ENCODE measurements at places on chromosomes 5 and 9. TPM values are rescaled to one million over a fixed set of nuclear protein-coding genes. Genes with fewer than 3 reads are reported as not detected.

PCDHB8 gene
- not detected for total RNA-seq

FAM153A gene
- 16.3 TPM for total RNA-seq

C5orf58 gene
- total RNA-seq: not detected

MTX3 gene
- 18.0 TPM for total RNA-seq

PPP2R2B gene
- total RNA-seq: not detected

KIF24 gene
- 4.8 TPM for total RNA-seq

SLC25A48 gene
- total RNA-seq: not detected

FGFR4 gene
- 1.2 TPM for total RNA-seq

GRCh38 chr5:163908253-163908652 lies 402.8 kb downstream of the MAT2B start:
- no peak for DNase-seq

- no peak for DNase-seq
Observed at GRCh38 chr9:69936427-69936826, 107.2 kb upstream of the MAMDC2 start.

DNA sequence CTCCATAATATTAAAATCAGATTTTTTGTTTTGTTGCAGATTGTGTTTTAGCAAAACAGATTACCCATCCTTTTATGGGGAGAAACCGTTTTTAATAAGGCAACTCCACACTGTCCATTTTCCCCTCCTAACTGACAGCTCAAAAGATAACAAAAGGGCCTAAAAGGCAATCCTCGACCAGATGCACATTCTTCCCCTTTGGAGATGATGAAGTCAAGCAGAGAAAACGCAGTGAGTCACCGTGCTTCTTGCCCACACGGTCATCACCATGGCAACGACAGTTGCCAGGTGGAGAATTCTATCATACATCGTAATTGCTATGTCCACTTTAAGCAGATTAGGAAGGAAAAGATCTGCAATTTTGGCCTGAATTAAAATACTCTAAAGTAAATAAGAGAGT lies 96.4 kb downstream of the DIRAS2 start:
- no peak for DNase-seq

GRCh38 chr5:145237843-145238242 lies 597.3 kb downstream of the PRELID2 start:
- no peak for DNase-seq

DNA sequence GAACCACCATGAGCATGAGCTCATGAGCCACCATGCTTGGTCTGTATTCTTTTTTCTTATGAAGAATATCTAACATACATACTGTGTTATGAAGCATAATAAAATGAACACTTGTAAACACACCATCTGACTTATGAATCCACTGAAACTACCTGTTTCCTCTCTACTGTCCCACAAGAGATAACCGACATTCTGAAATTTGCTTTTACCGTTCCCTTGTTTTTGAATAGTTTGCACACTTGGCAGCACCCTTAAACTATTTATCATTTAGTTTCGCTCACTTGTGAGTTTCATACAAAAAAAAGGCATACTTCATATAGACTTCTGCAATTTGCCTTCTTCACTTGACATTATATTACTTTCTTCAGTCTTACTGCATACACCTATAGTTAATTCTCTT lies 8.9 kb downstream of the LARS1 start:
- DNase-seq: no peak

GRCh38 chr9:27353474-27354229 lies 56.7 kb upstream of the EQTN start:
- no peak for DNase-seq

DNA sequence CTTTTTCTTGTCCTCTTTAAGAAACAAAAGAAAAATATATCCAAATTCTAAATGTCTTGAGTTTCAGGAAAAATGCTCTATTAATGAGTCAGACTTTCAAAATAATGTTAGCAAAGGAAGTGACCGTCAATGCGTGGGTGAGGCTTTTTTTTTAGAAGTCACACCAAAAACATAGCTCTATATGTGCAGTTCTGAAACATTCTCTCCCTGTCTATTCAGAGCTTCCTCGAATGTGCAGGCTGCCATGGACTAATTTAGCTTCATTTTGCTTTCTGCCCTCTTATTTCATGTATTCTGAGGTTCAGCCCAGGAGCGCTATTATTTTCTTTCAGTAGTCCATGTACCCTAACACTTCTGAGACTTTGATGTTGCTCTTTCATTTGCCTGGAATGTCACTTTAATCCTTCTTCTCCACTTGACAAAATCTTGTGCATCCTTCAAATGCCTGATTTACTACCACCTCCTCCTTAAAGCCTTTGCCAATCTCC lies 72.5 kb upstream of the RASA1 start:
- no peak for DNase-seq

GRCh38 chr5:138386290-138386689 lies 33.8 kb downstream of the KDM3B start:
- no peak for DNase-seq

DNA sequence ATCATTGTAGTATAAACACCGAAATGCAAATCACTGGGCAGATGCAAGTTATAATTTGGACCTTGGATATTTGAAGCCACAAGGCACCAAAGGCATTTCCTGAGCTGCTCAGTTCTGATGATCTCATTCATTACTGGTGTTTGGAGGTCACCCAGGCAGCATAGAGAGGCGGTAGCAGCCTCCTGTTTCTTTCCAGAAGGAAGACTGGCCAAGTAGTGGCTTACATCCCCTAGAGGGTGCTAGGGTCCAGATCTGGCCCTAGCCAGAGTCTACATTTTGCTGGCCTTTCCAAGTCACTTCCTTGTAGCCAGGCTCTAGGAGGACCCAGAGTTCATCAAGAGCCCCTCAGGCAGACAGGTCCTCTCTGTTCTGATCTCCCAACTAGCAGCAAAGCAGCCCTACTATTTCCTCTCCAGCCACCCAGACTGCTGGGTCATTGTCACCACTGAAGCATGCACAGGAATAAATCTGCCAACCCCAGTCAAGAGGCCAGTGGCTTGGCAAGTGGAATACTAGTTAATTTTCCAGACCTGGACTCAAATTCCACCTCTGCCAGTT lies 33.4 kb upstream of the TTC1 start:
- no peak for DNase-seq

DNA sequence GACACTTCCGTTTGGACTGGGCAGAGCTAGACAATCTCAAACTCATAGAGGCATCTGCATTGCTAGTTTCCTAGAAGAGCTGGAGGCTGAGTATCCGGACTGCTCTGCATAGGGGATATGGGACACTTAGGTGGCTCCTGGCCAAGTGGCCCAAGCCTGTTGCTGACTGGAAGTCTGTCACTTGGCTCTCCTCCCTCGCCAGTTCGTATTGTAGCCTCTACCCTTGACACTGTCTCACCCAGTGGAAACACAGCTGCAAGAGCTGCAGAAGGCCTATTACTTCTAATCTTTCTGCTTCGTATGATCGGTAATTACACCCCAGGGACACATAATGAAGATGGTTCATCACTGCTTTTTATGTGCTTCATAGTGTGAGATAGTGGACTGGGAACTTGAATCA lies 34.7 kb downstream of the ITGA1 start:
- no peak for DNase-seq

DNA sequence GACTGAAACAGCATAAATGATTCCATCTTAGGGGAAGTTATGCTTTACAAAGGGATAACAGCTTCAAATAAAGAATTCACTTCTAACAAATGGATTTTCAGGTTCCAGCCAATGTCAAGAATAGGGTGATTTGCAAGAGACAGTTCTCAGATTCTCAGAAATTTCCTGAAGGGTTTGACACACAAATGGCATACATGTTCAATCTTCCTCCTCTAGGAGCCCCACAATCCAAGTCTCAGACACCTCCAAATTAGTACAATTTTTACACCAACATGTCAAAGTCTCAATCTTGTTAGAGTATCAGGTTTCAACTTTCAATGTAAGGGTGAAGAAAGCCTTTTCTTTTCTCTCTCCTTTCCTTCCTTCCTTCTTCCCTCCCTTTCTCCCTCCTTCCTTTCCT lies 996.6 kb downstream of the TLE1 start:
- no peak for DNase-seq

DNA sequence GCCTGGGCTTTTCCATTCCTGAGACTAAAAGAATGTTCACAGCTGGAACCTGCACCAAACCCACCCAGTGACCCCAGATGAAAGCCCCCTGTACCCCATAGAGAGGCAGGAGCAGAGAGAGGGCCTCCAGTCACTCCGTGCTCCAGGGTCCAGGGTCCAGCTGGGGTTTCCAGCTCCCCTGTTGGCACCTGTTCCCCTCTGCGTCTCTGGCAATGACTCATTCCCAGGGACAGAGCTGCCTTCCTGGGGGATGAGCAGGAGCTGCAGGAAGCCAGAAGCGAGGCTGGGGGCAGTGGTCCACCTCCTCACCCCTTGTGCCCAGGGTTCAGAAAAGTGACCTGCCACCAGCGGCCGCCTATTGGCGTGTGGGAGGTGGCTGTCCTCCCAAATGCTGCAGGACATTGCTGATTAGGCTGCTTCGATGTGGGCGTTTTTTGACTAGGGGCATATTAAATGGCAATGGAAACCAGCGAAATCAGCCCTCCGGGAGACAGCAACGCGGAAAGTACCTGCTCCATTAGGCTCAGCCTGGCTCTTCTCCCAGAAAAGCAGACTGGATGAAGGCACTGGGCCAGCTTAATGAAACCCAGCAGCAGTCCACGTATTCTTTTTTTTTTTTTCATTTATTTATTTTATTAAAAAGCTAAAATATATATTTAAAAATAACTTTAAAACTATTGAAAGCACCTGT lies 97.4 kb downstream of the DAP start:
- no peak for DNase-seq

GRCh38 chr5:151098768-151099121 lies 17.9 kb upstream of the TNIP1 start:
- no peak for DNase-seq

DNA sequence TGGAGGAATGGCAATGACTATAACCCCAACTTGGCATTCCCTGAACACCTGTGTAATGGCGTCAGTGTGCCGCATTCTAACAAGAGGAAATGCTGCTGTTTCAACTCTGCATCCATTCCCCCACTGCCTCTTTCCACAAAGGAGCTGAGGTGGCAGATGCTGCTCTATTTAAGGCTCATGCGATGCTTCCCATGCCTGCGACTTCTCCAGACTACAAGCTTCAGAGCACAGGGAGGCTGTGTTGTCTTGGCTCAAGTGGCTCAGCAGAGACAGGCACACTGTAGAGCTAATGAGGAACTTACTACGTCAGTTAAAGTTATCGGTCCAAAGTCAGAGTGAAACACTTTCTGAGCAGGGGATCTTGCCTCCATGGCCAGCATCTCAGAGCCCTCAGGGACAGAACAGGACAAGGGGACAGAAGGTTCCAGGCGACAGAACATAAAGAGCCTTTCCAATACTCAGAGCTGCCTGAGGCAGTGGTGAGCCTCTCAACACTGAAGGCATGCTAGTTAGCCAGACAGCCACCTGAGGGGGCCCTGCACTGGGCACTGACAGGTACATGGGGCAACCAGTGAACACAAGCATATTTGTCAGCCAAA lies 21.8 kb downstream of the TNIP1 start:
- no peak for DNase-seq

- DNase-seq: no peak
Observed at GRCh38 chr5:59483971-59484472, 409.5 kb downstream of the PDE4D start.

- no peak for DNase-seq
Observed at GRCh38 chr5:95647886-95648860, 1.6 kb downstream of the RFESD start.

DNA sequence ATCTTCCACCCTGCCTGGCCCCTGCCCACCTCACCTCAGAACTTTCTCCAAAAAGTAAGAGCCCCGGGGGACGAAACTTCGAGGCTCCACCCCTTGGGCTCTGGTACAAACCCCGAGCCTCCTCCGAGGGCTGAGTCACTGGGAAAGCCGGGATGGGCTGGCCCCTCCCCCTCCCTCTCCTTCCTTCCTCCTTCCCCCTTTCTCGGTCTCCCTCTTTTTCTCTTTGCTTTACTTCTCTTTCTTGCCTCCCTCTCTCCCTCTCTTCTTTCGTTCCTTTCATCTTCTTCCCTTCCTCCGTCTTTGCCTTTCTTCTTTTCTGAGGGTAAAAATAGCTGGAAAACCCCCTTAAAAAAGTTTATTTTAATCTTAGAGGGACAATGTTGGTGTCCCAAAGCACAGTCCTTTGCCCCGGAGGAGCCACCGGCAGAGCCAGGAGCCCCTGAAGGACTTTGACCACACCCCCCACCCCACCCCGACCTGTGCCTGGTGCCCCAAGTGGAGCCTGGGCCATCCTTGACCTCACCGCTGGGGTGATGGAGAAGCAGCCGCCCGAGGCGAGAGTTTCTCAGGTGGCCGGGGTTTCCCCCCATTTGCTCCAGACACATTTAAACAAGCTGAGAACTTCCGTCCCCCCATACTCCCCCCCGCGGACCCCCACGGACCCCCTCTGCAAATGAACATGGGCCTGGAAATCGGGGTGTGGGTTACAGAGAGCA lies 5.7 kb upstream of the NOTCH1 start:
- DNase-seq: no peak

GRCh38 chr5:110977915-110978314 lies 93.6 kb upstream of the TSLP start:
- no peak for DNase-seq

- DNase-seq: no peak
Observed at GRCh38 chr5:159825551-159826051, 90.7 kb upstream of the ADRA1B start.

DNA sequence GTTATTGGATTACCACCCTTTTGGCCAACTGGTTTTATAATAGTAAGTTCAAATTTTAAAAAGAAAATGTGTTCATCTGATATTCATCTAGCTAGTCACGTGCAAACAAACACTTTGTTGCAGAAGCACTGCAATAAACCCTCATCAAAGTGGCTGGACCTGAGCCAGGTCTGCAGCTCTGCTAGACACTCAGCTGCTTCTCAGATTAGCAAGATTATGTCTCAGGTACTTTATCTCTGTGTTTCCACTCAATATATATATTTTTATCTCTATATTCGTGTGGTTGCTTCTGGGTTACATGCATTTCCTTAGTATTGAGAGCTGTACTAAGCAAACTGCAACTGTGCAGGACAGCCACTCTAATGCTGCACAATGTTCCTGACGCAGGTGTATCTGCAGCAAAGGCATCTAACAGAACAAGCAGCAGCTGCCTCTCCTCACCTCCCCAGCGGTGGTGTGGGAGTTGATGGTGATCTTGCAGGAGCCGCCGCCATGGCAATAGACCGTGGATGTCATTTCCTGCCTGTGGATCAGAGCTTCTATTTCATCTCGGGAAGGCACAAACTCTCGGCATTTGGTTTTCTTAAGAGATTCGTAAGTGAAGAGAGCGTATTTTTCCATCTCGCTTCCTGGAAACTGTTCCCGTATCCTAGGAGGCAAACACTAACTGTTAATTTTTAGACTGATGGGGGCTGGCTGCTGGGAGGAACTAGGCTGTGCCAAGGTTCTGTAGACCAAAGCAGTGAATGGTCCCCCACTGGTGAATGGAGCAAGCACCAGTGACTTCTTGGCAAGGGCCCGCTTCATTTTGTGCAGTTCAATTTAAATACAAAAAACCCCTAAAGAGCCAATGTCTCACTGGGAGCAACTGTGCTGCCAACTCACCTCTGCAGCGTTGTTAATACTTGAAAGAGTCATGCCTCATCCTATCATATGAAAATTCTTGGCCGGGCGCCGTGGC lies 56.7 kb upstream of the RETREG1 start:
- no peak for DNase-seq
